Left renal pelvis (tissue), 4 donors: ENCODE measurements at places on chromosomes 7 and 10.

DNA sequence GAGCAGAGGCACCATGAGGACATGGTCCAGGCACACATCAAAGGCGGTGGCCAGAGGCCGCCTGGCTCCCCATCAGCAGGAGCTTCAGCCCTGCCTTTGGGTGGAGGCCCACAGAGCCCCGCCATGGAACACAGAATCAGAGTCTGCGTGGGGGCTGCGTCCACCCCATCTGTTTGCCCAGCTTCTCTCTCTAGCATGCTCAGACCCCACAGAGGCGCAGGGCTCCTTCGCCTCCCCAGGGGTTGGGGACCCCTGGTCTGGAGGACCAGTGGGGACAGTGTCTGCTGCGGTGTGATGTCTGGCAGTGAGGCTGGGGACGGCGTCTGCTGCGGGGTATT lies 321.9 kb downstream of the PTPRN2 start:
- no peak for DNase-seq

GRCh38 chr10:3781468-3782145 lies 3.4 kb downstream of the KLF6 start:
- no peak for DNase-seq

DNA sequence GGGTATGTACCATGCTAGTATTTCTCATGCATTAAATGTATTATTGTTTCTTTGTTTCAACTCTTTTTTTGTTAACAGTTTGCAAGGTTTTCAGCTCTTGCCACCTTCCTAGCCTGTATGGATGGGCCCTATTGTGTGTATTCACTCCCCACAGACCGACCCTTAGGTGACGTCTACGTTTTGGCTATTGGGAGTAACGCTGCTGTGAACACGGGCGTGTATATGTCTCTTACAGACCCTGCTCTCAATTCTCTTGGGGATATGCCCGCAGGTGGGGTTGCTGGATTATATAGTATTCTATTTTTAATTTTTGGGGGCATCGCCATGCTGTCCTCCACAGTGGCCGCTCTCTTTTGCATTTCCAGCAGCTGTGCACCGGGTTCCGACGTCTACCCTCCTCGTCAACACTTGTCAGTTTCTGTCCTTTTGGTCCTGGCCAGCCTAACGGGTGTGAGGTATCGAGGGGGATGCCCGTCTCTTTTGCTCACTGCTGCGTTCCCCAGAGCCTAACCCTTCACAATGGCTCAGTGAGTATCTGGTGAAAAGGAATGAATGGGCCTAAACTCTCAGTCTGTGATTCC lies 64.1 kb upstream of the GNA12 start:
- DNase-seq: no peak

GRCh38 chr7:70177166-70177565 lies 578.9 kb downstream of the AUTS2 start:
- no peak for DNase-seq

- DNase-seq: peak; percentile 79
These were observed 75.2 kb downstream of the PAXIP1 start for GRCh38 chr7:154927624-154928125.

DNA sequence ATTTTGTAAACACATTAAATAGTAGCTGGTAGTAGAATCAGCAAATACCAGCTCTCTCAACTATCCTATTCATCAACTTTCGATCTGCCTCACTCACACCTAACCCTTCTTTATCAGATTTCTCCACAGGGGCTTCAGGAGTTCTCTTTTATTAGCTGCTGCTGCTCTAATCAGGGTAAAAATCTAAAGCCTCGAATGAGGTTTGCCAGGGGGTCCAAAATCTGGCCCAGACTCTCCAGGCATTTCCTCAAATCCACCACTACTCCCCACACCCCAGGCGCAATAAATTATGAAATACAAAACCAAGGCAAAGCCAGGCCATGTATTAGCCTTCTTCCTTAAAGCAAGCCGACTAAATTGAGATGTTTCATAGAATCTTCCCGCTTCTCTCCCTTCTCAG lies 2.3 kb downstream of the RNF216 start:
- no peak for DNase-seq

DNA sequence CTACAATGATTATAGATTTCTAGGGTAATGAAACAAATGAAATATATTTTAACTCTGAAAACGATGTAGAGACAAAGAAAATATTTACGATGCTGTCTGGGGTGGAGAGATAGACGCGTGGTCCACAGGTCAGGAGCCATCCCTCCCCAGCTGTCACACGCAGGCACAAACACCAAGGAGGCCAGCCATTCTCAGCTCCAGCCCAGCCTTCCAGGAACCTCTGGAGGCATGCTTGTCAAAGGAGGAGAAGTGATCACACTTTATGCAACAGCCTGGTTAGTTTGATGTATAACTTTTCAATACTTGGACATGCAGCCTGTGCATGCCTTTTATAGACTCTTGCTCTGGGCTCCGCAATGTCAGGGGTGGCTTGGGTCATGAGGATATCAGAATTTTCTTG lies 391.5 kb upstream of the MGMT start:
- no peak for DNase-seq

- DNase-seq: no peak
These were observed 222.9 kb upstream of the MKLN1 start for GRCh38 chr7:131104596-131105293.

GRCh38 chr7:151060416-151061212 lies 1.2 kb downstream of the SLC4A2 start:
- DNase-seq: no peak

DNA sequence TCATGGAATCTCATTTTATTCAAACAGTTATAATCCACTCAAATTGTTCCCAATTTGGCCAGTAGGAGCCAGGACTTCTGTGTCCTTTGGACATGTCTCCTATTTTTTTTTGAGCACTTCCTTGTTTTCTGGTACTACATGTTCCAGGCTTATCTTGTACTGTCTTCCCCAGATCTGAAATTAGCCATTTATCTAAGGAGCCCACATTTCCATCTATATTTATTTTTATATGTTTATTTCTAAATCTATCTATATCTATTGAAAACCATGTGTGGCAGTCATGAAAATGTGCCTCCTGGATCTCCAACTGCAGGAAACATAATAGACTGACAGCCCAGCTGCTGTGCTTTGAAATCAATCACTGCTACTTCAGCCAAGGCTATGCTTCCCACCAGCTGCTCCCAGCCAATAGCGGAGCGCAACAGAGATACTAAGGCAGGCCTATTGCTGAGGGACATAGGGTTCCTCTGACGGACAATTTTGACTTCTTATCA lies 147.1 kb downstream of the LRRC4 start:
- DNase-seq: no peak

- DNase-seq: no peak
These were observed 2.9 kb downstream of the KLF6 start for GRCh38 chr10:3782146-3782450.

- DNase-seq: no peak
These were observed 10.8 kb upstream of the PVRIG start for GRCh38 chr7:100208911-100209408.

DNA sequence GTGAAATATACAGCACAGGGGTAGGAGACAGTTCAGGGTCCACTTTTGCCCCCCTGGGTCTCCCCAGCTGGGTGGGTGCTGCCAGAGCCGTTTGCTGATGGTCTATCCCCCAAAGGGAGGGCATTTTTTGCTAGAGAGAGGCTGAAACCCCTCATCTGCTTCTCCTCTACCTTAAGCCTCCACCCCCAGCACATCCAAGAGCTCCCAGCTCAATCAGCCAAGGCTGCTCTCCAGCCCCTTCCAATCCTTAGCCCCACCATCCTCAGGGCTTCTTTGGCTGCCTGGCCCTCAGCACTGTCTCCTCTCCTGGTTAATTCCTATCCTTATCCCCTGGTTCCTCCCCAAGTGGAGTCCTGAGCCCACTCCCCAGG lies 153.1 kb downstream of the AOAH start:
- DNase-seq: no peak

GRCh38 chr7:68629-69028 lies 123.7 kb upstream of the FAM20C start:
- DNase-seq: no peak

DNA sequence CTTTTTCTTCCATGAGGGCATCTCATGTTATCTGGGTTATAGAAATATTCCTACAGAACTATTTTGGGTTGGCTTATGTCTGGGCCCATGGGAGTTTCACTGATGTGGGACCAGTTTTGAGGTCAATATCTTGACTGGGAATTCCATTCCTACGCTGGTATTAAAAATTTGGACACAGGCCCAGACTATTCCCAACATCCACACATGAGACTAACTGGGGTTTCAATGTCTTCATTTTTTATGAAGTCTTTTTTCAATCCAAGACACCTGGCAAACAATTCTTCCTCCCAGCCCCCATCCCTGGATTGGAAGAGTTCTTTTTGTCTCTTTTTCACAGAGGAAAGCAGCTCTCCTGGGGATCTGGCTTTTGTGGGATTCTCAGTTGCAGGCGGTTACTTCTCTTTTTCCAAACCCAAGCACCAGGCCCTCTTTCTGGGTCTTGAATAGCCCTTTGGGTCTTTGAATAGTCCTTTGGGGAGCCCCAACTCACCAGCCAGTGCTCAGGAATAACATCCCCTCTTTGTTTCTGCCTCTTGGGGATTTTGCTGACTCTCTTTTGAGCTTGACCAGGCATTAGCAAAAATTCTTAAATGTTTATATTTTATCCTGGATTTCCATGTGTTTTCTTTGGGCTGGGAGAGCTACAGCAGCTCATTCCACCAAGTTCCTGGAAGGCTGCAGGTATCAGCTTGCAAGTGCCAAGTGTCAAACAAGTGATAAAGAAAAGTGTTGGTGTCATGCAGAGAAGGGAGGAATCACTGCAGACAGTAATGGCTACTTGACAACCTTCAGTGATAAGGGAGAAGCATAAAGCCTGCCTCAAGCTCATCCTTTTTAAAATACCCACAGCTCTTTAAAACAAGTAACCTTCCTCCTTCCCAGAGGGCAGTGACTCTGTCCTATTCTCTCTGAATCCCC lies 234.3 kb downstream of the ADAM12 start:
- DNase-seq: no peak

DNA sequence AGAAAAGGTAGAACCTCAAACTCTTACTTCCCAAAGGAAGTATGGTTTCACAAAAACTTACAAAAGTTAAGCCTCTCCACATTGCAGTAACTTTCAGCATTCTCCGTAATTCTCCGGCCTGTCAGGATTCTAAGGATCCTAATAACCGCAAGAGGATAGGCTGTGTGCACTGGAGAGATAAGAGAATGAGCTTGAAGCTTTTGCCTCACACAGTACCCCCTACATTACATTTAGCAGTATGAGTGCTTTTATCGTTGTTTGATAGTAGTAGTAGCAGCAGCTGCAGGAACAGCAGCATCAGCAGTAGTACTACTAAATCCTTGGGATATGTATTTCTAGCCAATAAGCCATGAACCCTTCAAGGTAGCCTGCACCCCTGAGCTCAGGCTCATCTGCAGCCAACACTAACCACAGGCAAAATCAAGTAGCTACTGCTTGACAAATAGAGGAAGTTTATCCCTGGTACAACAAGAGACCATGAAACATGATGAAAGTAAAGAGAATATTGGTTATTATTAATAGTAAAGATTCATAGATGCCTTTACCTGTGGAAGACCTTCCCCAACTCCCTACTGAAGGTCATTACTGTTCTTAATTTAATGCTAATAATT lies 222.6 kb upstream of the CNTNAP2 start:
- no peak for DNase-seq

GRCh38 chr7:78450706-78451105 lies 652.1 kb downstream of the PHTF2 start:
- no peak for DNase-seq

DNA sequence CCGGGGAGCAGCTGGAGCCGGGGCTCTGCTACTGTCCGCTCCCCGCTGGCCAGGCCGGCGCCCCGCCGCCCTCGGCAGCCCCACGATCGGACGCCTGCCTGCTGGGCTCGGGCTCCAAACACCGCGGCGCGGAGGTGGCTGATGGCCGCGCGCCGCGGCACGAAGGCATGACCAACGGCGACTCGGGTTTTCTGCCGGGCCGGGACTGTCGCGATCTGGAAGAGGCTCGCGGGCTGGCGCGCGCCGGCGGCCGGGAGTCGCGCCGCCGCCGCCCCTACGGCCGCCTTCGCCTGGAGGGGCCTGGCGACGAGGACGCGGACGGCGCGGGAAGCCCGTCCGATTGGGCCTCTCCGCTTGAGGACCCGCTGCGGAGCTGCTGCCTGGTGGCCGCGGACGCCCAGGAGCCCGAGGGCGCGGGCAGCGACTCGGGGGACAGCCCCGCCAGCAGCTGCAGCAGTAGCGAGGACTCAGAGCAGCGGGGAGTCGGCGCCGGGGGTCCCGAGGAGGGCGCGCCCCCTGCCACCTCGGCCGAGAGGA lies 570 bp downstream of the TBC1D12 start:
- DNase-seq: no peak

- no peak for DNase-seq
These were observed 366.2 kb downstream of the WDR11 start for GRCh38 chr10:121217331-121217730.

DNA sequence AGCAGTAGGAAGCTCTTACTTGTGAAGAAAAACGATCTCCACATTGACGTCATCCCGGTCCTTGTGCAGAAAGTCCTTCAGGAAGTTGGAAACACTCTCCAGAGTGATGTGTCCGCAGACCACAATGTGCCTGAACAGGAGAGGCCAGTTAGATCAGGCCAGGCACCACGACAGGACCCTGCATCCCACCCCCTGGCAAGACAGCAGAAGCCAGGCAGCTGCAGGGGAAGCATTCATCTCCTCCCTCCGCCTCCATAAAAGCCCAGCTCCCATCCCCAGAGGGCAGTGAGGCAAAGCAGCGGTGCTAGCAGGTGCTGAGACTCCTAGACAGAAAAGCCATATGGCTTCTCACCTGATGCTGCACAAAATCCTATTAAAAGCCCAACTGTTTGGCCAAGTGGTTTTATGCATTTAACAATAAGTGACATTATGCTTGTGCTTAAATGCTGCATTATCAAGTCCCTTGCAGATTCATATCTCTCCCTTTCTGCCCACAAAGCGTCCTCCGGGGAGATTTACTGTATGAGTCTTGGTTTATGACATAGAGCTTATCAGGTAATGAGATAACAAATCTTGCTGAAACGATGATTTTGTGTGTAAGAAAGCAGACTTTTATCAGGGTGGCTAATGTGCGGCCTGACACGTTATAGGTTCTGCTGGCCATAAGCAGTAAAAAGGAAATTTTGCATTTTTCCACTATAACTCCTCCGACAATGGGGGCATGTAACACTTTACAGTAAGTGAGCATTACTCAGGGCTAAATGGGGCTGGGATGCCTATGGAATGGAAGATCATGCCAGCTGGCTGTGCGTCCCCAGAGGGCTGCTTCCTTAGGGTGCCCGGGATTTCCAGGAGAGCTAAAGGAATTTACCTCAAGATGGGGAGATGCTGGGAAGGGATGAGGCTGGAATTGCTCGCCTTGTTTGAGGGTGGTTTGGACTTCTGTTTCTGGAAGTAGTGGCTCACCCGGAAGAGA lies 546.9 kb downstream of the KCNMA1 start:
- DNase-seq: no peak
